ENCODE measurements at places on chromosomes 5 and 9. TPM values are rescaled to one million over a fixed set of nuclear protein-coding genes. Genes with fewer than 3 reads are reported as not detected.

SLCO6A1 gene
- not detected for total RNA-seq

TEX48 gene
- not detected for total RNA-seq

PTGES gene
- total RNA-seq, result 0.53 TPM

GLDC gene
- total RNA-seq, result not detected

TRIO gene
- total RNA-seq, result 49.8 TPM

IL13 gene
- 0.51 TPM for total RNA-seq

IL3 gene
- not detected for total RNA-seq

QRFP gene
- total RNA-seq, result not detected

IFNB1 gene
- total RNA-seq, result not detected

NUDT12 gene
- total RNA-seq, result 12.0 TPM

GRCh38 chr5:135395866-135396265, 3.2 kb downstream of the MACROH2A1 start:
- no peak for DNase-seq

DNA sequence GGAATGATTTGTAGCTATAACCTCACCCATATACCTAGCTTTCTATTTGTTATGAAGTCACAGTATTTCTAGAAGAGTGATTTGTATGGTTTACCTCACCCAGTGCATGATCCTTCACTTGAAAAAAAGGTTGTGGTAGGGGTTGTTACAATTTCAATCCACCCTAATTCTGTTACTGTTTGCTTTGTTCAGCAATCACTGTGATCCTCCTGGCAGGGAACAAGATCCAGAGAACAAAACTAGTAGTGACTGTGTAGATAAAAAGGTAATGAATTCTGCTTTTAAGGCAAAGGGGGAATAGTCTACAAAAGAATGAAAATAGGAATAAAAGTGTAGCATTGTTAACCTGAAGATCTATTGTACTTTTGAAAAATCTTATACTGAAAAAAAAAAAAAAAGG, 191.3 kb upstream of the SH3GL2 start:
- DNase-seq, result no peak

GRCh38 chr5:84392836-84393235, 8.2 kb upstream of the EDIL3 start:
- DNase-seq, result no peak

- DNase-seq, result no peak
Observed at GRCh38 chr5:109329333-109330237, 80.2 kb downstream of the PJA2 start.

- DNase-seq, result no peak
Observed at GRCh38 chr9:77533671-77534070, 114.5 kb downstream of the GNA14 start.

- DNase-seq, result no peak
Observed at GRCh38 chr5:107331882-107332281, 338.9 kb downstream of the EFNA5 start.

GRCh38 chr5:153926201-153926600, 112.5 kb downstream of the FAM114A2 start:
- DNase-seq, result no peak

DNA sequence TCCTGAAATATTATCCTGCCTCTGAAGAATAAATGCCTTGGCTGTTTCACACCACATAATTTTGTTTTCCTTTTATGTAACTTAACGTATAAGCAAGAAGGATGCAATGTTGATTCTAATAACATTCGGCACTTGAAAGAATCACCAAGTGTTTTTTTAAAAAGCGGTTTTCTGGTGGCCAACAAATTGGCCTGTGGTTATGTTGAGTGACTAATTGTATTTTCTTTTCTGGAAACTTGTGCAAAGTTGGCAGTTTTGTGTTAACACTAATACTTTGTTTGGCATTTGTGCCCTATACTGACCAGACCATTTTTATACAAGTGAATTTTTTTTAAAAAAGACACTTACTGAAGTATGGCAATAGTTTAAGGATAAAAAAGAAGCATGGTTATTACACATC, 452.7 kb downstream of the BNC2 start:
- DNase-seq, result no peak

- DNase-seq, result no peak
Observed at GRCh38 chr5:153459051-153459743, 31.3 kb upstream of the GRIA1 start.

DNA sequence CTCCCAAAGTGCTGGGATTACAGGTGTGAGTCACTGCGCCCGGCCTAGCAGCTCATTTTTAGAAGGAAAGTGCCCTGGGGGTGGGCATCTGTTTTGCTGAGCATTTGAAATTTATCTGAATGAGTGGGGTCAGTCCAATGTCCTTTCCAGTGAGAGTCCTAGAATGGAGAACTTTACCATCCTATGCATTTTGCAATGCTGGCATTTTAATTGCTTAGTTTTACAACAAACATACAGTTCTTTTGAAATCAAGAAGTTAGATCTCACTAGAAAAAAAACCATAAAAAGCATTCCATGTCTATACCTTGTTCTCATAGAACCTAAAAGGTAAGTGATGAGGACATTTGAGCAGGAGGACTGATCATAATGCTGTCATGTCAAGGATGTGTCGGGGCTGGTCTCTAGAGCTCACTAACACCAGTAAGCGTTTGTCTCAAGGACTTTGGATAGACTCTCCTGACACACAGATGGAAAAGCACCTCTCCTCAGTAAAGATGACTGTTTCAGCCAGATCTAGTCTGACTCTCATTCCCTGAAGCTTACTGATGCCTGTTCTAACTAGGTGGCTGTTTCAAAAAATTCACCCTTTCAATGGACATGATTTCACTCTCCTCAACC, 83.9 kb downstream of the DCP2 start:
- no peak for DNase-seq

DNA sequence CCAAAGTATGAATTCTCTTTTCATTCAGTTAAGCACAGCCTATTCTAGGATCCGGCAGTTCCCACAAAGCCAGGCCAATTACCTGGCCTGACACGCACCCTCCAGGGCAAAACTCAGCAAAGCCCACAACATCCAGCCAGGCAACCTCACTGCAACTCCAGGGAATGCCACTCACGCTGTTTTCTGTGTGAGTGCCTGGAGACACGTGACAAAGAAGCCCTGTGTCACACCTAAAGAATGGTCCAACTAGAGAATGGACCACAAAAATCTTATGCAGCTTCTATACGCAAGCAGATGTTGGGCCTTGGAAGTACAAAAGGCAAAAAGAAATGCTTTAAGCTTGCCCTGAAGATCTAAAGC, 20.2 kb downstream of the RETREG1 start:
- DNase-seq, result no peak

DNA sequence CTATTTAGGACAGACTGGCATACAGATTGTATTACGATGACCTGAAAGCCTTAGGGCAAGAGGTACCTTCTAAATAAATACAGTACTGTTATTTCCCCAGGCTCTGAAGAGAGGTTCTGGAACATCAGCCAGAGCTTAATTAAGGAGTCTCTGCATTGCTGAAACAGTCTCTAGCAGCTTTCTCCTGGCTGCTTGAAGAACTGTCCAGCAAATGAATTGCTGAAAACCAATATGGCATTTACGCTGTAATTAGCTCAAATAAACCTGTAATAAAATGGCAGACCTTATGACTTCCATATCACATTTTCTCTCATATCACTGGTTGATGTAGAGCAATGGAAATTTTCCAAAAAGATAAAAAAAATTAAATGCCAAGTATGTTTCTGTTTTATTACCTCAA, 636.3 kb downstream of the GABRG2 start:
- DNase-seq, result no peak

GRCh38 chr9:125604196-125604595, 102.8 kb downstream of the MAPKAP1 start:
- DNase-seq, result no peak

DNA sequence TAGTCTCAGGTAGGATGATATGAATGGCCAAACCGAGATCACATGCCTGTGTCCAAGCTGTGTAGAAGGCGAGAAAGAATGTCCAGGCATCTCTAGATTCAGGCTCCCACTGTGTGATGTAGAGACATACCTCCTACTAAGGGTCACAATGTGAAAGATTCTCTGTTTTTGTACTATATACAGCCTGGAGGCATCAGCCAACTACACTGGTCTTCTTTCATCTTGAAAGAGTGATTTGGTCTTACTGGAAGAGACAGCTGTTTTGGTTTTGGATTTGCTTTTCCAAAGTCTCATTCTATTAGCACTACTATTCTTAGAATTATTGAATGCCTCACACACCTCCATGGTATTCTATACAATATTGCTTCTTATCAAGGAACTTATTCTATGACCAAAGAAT, 26.4 kb downstream of the ERCC8 start:
- no peak for DNase-seq

DNA sequence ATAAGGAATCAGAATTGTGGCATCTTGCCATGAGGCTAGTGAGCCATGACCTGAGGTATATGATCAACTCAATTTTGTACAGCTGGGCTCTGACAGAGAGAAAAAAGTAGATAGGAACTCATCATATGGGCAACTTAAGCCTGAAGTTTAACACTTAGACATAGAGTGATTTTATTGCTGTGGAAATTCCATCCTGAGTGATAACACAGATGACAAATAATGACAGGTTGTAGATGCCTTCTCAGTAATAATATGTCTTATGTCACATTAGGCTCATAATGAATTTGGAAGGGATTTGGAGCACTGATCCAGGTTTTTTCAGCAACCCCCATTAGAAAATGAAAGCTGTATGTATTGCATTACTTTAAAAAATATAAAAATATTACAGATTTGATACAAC, 744.6 kb downstream of the CDH12 start:
- no peak for DNase-seq

DNA sequence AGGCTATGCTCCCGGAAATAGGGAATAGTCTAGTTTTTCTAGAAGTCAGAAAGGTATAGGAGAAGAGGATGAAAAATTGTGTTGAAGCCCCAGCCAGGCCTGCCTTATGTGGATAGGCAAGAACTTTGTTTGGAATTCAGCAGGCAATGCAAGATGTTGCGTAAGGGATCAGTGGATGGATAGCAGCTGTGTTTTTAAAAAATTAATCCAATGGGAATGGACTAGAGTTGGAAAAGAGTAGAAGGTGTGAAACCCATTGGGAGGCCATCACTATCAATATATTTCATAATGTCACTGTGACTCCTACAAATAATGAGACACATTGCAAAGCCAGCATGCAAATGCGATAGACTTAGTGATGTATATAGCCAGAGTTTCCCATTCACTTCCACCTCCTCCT, 281.9 kb downstream of the MARCHF11 start:
- DNase-seq, result no peak

GRCh38 chr5:12662545-12663314, 758.5 kb upstream of the CTNND2 start:
- DNase-seq, result no peak

GRCh38 chr5:14545308-14545707, 36.3 kb upstream of the OTULINL start:
- no peak for DNase-seq
